ENCODE measurements at places on chromosomes 6 and 20. TPM values are rescaled to one million over a fixed set of nuclear protein-coding genes. Genes with fewer than 3 reads are reported as not detected.

Gene SLC17A1
- total RNA-seq, result not detected

Gene SLC35B2
- 30.0 TPM for total RNA-seq

DNA sequence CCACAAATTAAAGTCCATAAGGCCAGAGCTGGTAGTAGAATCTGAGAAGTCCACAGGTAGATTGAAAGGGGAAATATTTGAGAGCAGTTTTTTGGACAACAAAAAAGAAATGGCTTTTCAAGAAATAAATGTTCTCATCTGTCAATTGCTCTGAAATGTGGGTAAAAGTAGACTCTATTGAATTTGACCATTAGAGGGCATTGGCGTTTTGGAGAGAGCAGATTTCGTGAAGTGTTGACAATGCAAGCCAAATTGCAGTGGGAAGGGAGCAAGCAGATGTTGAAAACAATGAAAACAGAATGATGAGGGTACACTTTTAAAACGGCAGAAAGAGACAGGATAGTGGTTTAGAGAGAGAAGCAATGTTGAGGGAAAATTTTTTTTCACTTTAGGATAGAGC lies 149.1 kb upstream of the FAM83B start:
- no peaks in the 10 kb centered on the region for H3K27me3 ChIP-seq
- H3K27ac ChIP-seq, result no peak overlapping the region
- peaks cover 3% of the 10 kb centered on the region for H3K4me1 ChIP-seq
- no peak overlapping the region for H3K4me3 ChIP-seq

DNA sequence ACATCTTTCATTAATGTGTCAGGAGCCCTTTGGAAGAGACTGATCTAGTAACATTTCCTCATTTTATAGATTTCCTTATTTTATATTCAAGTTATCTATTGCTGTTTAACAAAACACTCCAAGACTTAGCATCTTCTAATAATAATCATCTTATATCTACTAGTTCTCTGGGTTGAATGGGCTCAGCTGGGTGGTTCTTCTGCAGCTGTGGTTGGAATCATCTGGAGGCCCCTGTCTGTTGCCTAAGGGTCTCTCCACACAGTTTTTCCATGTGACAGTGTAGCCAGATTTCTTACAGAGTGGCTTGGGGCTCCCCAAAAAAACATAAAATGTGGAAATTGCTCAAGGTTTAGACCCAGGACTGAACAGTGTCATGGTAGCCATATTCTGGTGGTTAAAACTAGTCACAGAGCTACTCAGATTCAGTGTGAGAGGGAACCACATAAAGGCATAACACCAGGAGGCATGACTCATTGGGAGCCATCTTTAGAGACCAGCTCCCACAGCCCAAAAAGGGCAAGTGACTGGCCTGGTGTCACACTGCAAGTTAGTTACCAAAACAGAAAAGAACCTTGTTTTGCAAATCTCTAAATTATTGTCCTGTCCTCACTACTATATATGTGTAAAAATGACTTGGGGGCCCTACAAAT lies 11.5 kb downstream of the SLC2A10 start:
- DNase-seq, result no peak
- no peaks in the 10 kb centered on the region for H3K36me3 ChIP-seq
- 0 out of 2 replicates have a peak, but pooled peaks cover 5% of the 10 kb centered on the region for H3K27me3 ChIP-seq
- no peak overlapping the region for H3K27ac ChIP-seq
- H3K4me1 ChIP-seq, result no peaks in the 10 kb centered on the region
- H3K4me3 ChIP-seq, result no peak overlapping the region

- H3K36me3 ChIP-seq, result no peaks in the 10 kb centered on the region
- no peaks in the 10 kb centered on the region for H3K4me1 ChIP-seq
- H3K27ac ChIP-seq, result no peak overlapping the region
- no peak overlapping the region for H3K4me3 ChIP-seq
Observed at GRCh38 chr20:40682104-40682981, 6.7 kb downstream of the MAFB start.
